NCI-H146 (cell line): ENCODE measurements at places on chromosomes 13 and 19.

- peak; percentile 86 for DNase-seq
These were observed at the start of gene ELF1 for GRCh38 chr13:41019011-41019487. ELF1 (minus strand) TSS chr13:41019316; CDS start chr13:40982054, 37,262 bp downstream.

DNA sequence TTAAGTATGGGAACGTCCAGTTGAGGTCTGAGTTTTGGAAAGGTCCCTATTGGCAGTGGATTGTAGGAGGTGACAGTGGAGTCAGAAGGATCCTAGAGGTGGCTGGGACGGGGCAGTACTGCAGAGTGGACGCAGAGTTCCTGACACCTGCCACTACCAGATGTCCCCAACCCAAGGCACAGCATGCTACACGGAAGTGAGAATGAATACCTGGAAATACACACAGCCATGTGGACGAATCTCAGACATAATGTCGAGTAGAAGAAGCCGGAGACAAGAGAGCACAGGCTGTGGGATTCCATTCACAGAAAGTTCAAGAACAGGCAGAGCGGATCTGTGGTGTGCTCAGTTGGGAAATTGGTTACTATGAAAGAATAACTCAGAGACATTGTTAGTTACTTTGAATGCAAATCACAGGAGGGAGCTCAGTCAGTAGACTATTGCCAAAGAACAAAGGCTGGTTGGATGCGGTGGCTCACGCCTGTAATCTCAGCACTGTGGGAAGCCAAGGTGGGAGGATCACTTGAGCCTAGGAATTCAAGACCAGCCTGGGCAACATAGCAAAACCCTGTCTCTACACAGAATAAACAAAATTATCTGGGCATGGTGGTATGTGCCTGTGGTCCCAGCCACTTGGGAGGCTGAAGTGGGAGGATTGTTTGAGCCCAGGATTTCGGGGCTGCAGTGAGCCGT is 37.4 kb downstream of the RYR1 start:
- no peak for DNase-seq

GRCh38 chr19:6065685-6066374 is 44.5 kb downstream of the RFX2 start:
- peak; percentile 27 for DNase-seq

- no peak for DNase-seq
These were observed 23.8 kb downstream of the GJA3 start for GRCh38 chr13:20136781-20137703.

DNA sequence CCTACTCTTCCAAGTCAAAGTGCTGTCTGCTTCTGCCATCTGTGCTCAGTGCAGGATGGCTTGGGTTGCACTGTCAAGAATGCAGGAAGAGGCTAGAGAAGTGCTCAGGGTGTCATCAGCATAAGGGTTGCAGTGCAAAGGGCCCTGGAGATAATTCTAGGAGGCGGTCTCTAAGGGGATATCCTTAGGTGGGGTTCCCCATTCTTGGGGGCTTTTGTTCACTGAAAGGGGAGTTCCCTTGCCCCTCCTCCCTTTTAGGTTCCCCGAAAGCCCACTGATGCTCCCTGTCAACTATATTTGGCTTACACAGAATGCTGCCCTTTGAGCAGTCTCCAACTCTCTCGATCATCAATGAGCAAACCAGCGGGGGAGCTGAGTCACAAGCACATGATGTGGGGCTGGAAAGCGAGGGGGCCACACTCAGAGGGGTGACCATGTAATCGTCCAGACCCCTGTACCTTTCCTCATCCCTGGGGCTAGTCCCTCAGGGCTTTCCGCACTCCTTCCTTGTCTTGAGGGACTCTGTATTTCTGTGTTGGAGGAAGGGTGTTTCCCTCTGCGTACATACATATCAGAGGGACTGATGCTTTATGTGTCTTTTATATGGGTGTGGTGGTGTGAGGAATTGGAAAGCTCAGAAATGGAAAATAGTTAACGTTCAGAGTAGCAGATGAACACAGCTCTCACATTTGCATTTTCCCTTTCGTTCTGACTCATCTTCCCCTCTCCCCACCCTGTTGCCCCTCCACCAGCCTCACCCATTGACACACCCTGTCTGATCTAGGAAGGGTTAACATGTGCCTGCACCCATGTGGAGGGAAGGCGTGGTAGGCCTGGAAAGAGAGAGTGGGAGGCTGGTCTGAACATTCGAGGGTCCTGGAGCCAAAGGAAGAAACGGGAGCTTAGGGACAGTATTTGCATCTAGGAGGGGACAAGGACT is 6.7 kb downstream of the ZBTB32 start:
- no peak for DNase-seq

DNA sequence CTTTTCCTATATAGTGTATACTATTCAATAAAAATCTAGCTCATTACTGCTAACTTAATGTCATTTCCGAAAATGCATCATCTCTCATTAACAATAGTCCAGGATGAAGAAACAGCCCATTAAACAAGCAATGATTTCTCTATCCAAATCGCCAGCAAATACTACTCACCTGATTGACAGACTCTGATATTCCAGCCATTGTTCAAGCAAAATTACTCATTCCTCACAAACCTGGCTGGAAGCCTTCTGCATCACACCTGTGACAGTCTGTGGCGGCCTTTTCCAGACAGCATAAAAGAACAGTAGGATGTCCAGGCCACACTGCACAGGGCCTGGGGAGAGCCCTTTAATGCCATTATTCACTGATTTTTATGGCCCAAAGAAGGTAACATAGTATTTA is 115.9 kb downstream of the ABCC4 start:
- peak; percentile 93 for DNase-seq
